ENCODE measurements at places on chromosomes 13 and 19.

DNA sequence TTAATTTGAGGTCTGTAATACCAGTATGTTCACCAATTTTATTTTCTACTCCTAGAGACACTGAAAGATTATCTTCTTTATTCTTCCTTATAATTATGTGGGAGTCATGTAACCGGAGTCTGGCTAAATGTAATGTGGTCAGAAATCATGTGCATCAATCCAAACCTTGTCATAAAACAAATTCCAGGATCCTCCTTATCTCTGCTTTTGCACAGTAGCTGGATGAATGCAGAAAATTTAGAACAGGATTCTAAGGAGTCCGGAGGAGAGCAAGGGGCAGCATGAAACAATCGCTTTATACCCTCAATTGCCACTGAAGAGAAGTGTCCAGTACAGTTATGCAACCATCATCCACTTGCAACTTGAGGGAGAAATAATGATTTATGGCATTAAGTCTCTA lies 2674.7 kb upstream of the PCDH20 start:
- no peak for DNase-seq

DNA sequence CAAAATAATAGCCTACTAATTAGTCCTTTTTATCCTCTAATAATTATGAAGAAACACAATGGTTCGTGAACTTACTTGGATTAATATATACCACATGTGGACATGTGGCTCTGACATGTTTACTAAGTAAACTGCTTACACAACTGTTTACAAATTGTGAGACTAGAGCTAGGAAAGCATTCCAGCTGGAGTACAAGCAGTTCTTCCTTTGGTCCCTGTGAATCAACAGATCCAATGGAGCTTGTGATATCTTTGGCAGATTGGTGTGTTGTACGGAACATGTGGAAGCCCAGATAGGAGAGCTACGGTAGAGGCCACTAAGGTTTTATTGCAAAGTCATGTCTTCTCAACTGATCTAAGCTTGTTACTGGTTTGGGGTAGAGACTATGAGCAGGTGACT lies 145.5 kb upstream of the SPRY2 start:
- DNase-seq, result no peak

- DNase-seq, result no peak
Measured at GRCh38 chr13:112244061-112244460, 132.1 kb upstream of the SPACA7 start.

DNA sequence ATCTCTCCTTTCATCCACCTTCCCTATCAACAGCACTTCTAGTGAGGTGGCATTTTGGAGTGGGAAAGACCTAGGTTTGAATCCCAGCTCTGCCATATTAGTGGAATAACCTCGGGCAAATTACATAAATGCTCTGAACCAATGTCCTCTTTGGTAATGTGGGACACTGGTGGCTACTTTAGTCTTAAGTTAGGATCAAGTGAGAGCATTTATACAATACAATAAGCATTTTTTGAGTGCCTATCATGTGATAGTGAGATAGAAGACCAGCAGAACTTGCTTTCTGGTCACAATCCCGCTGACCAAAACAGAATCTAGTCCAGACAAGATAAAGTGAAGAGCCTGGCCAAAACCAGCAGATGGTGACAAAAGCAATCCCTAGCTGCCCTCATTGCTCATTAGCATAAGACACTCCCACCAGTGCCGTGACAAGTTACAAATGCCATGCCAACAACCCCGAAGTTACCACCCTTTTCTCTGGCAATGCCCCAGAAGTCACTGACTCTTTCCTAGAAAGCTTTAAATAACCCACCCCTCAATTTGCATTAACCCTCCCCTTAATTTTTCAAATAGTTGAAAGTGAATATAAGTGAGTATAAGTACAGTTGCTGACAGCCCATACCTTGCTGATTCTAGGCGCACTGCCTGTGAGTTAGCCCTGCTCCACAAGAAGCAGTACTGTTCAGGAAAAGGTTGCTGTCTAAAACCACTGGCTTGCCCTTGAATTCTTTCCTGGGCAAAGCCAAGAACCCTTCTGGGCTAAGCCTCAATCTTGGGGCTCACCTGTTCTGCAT lies 28.9 kb upstream of the KPNA3 start:
- DNase-seq, result no peak

DNA sequence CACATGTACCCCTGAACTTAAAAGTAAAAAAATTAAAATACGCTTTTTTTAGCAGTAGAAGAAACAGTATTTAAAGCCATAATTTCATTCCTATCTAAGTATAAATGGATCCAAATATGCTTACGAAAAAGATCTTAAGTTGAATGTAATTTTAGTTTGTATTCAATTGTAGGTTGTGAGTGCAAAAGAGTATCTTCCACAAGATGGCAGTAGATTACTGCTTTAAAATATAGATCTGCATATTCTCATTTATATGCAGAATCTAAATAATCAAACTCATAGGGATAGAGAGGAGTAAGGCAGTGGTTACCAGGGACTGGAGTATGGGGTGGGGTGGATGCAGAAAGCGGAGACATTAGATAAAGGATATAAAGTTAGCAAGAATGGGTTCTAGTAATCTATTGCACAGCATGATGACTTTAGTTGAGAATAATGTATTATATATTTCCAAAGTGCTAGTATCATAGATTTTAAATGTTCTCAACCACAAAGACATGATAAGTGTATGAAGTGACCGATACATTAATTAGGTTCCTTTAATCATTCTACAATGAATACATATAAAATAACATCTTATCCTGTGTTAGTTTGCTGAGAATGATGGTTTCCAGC lies 14.2 kb downstream of the OR7A17 start:
- peak; percentile 33 for DNase-seq

DNA sequence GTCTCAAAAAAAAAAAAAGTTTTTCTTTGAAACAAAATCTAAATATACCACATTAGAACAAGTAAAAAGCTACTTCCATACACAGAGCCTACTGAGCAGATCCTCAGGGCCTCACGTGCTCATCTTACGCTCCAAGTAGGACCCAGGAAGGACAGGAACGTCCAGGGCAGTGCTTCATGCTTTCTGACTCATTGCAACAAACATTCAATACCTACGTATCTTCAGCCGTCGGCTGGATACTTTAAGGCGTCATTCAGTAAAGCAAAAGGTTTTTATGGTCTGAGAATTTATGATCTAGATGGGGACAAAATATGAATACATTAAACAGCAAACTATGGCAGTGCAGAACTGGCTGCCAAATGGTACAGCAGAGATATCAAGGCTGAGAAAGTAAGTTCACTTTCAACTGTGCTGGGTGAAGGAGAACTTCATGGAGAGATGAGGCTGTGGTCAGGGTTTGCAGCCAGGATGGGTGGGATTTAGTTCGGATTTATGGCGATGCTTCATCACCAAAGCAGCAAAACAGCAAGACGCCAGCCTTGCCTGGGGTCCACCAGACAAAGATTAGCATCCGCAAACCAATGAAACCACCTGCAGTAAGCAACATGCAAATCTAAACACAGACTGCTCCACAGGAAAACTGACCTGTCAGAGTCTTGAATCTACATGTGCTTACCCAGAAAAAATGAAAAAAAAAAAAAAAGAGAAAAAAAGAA lies 20.5 kb downstream of the CARS2 start:
- DNase-seq, result no peak

GRCh38 chr13:24353736-24354135 lies 44.4 kb downstream of the C1QTNF9 start:
- no peak for DNase-seq
